Kidney (tissue), 22 donors: ENCODE measurements at places on chromosomes 16 and 17. TPM values are rescaled to one million over a fixed set of nuclear protein-coding genes. Genes with fewer than 3 reads are reported as not detected.

PRSS53 gene
- 2.6 TPM for total RNA-seq

DNA sequence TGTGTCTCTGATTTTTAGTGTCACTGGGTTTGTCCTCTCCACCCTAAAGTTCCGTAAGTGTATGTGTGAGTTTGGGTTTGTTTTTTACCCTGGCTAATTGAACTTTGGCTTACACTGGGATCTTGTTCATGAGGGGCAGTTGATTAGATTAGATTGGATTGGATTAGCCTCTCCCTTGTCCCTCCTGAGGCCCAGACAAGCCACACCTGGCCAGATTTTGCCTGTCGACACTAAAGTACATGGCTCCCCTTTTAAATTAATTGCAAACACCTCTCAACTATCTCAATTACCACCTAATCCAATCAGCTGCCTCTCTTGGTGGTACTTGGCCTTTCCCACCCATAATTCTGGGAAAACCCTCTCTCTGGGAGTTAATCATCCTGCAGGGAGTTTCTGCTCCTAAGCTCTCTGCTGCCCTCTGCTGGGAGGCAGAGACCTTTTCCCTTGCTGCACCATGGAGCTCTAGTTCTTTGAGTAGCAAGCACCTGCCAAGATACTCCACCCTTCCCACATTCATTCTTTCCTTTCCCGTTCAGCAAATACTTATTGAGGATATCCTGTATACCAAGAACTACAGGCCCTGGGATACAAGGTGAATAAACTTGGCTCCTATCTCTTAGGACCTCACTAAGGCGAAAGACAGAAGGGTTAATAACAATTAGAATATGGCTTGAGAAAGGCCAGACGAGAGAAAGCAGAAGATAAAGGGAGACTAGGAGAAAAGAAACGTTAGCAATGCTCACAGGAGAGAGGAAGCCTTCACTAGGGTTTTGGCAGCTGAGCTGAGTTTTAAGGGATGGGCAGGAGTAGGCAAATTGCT is 60.0 kb upstream of the MPHOSPH6 start:
- peak; percentile 81 for DNase-seq

- peak; percentile 85 for DNase-seq
Measured at GRCh38 chr17:43832976-43833829, at the start of gene MPP3. TSS of gene MPP3 (minus strand) at chr17:43833146. CDS start at chr17:43831906, 1,240 bp downstream.

GRCh38 chr16:13931845-13932244 is 11.9 kb downstream of the ERCC4 start:
- DNase-seq: no peak

DNA sequence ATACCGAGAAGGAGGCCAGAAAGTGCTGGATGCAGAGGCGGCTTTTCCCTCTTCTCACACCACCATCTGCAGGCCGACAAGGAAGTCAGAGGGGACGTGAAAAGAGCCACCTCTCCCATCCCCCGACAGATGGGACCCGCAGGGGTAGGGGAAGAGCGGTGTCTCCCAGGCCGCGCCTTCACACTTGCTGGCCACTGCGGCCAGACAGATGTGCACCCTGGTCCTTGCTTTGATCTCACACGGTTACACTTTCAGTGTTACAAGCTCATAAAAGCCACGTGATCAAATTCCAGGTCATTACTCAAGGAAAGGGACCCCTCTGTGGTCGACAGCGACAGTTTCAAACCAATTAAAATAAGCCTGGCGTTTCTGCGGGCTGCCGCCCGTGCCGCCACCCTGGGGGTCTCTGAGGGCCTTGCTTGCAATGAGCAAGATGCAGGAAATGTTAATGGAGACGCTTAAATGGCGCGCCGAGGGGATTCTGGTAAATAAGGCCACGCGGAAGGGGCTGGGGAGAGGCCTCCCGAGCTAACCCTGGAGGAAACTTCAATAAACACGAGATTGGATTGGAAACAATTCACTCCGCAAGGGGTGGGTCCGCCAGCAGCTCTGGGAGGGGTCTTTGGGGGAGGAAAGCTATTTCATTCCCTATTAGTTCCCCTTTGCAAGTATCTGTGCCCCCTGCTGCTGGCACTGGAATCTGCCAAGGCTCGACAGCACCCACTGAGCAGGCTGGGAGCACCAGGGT is 240.9 kb downstream of the ENGASE start:
- peak; percentile 24 for DNase-seq

- no peak for DNase-seq
Measured at GRCh38 chr16:74568961-74569631, 37.8 kb downstream of the GLG1 start.

EVPLL gene
- 1.2 TPM for total RNA-seq

DNA sequence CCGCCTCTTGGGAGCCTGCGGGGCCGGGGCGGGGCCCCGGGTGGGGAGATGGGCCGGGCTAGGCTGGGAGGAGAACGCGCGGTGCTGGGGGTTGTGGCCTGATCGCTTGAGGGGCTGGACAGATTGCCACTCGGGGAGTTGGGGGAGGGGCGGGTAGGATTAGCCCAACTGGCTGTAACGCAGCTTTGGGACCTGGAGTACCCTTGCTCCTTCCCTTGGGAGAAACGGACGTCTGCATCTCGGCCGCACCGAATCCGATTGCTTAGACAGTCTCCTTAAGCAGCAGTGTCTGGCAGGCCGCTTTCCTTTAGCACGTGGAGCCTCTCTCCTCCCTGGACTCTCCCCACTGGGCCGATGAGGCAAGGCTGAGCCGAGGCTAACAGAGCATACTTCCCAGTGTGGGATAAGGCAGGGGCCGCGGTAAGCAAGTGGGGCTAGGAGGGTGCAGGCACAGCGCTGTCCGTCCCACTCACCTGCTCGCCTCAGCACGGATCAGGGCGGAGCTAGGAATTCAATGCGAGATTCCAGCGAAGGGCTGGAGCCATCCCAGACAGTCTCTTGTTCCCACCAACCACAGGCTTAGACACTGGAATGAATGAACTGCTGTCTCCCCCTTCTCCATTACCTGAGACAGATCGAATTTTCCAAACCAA is 540 bp upstream of the ACLY start:
- DNase-seq: peak; percentile 68

- no peak for DNase-seq
Measured at GRCh38 chr16:79127766-79128165, 472.8 kb downstream of the MAF start.

ATP2A1 gene
- total RNA-seq: 0.25 TPM

TBC1D3 gene
- not detected for total RNA-seq

GRCh38 chr17:10649602-10650001 is 7.5 kb downstream of the MYH3 start:
- no peak for DNase-seq

LAT gene
- total RNA-seq: 12.5 TPM

- DNase-seq: no peak
Measured at GRCh38 chr16:84054916-84055315, 12.3 kb upstream of the SLC38A8 start.

- DNase-seq: no peak
Measured at GRCh38 chr17:48001197-48001596, 30.3 kb downstream of the CDK5RAP3 start.

- no peak for DNase-seq
Measured at GRCh38 chr17:49916854-49917515, 52.0 kb upstream of the DLX4 start.

DNA sequence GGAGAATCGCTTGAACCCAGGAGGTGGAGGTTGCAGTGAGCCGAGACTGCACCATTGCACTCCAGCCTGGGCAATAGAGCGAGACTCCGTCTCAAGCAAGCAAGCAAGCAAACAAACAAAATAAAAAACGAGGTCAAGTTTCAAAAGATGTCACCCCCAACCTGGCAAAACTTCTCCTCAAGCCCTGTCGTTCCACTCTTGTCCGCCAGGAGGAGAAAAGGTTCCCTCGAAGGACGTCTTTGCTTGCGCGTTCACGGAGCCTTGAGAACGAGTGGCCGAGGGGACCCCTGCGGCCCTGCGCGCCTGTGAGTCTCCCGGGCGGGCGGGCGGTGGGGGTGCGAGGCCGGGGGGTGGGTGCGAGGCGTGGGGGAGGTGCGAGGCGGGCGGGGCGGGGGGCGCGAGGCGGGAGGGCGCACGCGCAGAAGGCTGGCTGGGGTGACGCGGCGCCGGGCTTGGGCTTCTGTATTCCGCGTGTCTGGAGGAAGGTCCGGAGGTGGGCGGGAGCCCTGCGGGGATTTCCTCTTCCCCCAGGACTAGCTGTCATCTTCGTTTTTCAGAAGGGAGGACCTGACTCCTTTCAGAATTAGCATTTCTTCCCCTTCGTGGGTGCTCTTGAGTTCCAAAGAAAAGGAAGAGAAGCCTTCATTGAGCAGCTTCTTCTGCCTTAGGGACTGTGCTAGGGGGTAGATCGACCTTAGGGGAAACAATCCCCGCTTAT is 3.7 kb downstream of the SLC52A1 start:
- peak; percentile 94 for DNase-seq

SRCIN1 gene
- total RNA-seq: 6.1 TPM

GRCh38 chr16:78770353-78771091 is 671.1 kb downstream of the WWOX start:
- peak; percentile 37 for DNase-seq

- DNase-seq: no peak
Measured at GRCh38 chr16:15041271-15042004, 14.4 kb downstream of the NTAN1 start.

DNA sequence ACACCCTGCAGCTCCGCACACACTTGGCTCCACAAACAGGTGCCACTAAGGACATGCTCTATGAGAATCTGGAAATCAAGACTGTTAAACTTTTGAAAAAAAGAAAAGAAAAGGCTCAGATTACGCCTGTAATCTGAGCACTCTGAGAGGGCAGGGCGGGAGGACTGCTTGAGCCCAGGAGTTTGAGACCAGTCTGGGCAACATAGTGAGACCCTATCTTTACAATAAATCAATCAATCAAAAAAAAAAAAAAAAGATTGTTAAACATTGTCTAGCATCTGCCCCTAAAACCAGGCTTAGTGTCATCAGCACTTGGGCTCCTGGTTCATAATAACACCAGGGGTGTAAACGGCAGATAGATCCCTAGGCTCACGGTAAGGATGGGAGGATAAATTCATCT is 37.5 kb upstream of the FAAP100 start:
- no peak for DNase-seq

DNA sequence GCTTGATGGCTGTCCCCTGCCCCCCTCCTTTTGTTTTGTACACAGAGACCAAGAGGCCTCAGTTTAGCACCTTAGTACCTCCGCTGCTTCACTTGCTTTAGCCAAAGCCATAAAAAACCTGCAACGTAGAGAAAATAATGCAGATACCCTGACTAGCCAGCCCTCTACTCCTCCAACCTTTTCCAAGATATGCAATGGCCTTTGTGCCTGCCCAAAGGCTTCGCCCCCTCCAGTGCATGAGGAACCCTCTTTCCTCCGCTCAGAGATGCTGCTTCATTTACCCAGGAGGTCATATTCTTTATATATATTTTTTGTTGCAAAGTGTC is 17.0 kb downstream of the CNTNAP1 start:
- no peak for DNase-seq

BLMH gene
- total RNA-seq: 32.5 TPM

DNA sequence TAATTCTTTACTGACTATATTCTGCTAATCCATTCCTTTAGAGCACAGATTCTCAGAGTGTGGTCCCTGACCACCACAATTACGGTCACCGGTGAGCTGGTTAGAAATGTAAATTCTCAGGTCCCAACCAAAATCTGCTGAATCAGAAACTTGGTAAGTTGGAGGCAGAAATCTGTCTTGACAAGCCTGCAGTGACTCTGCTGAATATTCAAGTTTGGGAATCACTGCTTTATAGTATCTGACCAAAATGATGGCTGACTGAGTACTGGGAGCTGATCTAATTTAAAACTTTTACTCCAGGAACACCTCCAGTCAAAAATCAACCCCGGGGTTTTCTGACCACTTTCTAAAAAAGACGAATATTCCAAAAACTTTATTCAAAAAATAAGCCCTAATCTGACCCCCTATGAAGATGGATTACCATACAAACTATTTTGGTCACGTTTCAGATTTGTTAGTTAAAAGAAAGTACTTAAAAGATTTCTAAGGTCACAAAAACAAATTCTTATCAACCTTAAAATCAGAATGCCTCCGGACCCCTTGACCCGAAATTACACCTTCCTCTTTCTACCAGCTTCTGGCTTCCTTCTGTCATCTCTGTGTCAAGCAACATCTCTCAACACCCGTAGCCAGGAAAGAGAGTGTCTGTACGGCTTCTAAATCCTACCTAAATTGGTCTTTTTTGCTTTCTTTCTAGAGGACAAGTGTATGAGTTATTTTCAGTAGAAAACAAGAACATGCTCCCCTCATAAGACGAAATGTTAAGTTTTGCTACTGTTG is 38.6 kb downstream of the CREBBP start:
- DNase-seq: no peak

DNA sequence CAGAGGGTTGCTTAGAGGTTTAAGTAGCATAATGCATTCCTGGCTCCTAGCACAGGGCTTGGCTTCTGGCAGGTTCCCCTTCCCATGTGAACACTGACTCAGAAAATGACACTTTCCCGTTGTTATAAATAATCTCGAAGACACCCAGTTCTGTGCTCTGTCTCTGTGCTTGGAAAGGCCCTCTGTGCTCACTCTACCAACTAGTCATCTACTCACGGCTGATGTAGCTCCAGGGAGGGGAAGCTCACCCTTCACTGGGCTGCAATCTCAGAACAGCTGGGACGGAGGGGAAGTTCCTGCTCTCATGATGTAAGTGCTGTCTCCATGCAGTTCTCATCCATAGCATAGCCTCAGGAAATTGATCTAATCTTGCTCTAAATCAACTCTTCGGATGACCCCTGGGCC is 230.5 kb upstream of the ASIC2 start:
- no peak for DNase-seq

AGRP gene
- total RNA-seq: not detected

GRCh38 chr16:71364133-71364681 is 5.7 kb downstream of the CALB2 start:
- DNase-seq: no peak

GRCh38 chr16:65964752-65965151 is 401.7 kb upstream of the CDH5 start:
- no peak for DNase-seq

PRR35 gene
- 1.8 TPM for total RNA-seq

DNA sequence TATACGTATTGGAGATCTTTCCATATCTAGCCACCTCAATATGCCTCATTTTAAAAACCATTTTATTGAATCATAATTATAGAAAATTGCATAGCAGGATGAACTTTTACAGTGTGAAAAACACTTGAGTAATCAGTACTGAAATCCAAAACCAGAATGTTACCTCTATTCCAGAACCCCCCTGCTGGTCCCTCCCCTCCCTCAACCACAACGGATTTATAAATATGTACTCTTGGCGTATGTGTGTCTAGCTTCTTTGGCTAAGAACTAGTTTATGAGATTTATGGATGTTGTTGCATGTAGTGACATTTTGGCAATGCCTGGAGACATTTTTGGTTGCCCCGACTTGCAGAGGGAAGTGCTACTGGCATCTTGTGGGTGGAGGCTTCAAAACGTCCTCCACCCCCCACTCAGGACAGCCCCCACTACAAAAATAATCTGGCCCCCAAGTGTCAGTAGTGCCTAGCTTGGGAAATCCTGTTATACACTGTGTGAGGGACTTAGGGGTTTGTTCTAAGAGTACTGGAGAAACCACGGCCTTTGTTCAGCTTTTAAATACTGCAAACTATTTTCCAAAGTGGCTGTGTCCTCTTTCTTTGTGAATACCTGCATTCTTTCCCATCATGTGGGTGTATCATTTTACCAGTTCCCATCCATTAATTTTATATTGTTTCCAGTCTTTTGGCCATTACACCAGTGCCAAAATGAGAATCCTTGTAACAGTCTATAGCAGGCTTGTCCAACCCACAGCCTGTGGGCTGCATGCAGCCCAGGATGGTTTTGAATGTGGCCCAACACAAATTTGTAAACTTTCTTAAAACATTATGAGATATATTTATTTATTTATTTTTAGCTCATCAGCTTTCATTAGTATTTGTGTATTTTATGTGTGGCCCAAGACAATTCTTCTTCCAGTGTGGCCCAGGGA is 23.7 kb downstream of the ITPRIPL2 start:
- DNase-seq: peak; percentile 41

KRTAP2-2 gene
- total RNA-seq: not detected
